ENCODE measurements at places on chromosomes 16 and 17.

- DNase-seq, result no peak
Measured at GRCh38 chr17:49217651-49218413, 7.3 kb downstream of the ABI3 start.

GRCh38 chr17:52035336-52035915 lies 123.1 kb downstream of the CA10 start:
- no peak for DNase-seq

DNA sequence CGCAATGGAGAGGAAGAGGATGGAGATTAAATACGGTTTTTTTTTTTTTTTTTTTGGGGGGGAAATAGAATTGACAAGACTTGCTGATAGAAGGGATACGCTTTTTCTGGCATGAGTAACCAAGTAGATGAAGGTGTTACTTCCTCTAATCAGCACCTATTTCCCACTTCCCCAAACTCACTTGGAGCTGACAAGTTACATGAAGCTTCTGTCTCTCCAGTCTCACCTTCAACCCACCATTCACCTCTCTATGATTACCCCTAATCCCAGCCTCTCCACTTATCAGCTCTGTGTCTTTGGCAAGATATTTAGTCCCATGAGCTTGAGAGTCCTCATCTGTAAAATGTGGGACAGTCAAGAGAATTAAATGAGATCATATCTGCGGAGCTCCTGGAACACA lies 185.9 kb upstream of the HS3ST3A1 start:
- no peak for DNase-seq

DNA sequence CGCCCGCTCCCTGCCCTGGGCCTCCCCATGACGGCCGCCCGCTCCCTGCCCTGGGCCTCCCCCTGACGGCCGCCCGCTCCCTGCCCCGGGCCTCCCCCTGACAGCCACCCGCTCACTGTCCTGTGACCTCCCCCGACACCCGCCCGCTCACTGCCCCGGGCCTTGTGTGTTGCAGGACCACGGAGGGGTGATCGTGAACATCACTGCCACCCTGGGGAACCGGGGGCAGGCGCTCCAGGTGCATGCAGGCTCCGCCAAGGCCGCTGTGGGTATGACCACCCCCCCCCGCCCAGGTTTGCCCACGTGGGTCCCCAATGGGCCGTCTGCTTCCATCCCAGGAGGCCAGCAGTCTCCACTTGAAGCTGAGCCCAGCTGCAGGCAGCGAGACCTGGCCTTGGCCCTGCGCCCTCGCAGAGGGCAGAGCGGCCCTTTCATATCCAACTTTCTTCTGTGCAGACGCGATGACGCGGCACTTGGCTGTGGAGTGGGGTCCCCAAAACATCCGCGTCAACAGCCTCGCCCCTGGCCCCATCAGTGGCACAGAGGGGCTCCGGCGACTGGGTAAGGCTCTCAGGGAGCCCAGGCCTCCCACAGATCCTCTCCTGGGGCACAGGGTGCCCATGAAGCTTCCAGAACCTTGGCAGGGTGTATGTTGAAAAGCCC lies 9.0 kb downstream of the DECR2 start:
- no peak for DNase-seq

DNA sequence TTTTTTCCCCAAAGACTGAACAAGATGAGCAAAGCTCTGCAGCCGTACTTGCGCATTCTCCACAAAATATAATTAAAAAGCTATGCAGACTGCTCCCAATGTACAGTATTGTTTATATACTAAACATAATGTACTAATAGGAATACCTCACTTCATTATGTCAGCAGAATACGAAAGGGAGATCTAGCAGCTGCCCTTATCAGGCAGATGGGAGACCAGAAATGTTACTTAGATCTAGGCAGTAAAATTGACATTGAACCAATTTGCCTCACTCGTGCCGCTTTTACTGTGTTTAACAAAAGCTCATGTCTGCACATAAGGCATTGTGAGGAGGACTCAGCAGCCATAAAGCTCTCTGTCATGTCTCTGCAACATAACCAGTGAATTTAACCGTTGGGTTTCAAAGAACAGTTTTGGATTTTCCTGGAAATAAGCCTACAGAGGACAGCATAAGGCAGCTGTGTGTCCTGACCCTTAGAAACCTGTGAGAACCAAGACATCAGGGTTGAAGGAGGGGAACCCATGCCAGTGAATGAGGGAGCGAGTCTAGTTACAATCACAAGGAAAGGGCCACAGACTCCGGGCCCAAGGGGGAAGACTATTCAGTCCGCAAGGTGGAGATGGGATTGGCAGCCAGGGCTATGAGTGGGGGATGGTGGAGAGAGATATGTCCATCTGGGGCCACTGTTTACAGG lies 71.4 kb downstream of the GNAO1 start:
- DNase-seq, result no peak

- DNase-seq, result no peak
Measured at GRCh38 chr16:3755249-3755648, 37.9 kb upstream of the TRAP1 start.

DNA sequence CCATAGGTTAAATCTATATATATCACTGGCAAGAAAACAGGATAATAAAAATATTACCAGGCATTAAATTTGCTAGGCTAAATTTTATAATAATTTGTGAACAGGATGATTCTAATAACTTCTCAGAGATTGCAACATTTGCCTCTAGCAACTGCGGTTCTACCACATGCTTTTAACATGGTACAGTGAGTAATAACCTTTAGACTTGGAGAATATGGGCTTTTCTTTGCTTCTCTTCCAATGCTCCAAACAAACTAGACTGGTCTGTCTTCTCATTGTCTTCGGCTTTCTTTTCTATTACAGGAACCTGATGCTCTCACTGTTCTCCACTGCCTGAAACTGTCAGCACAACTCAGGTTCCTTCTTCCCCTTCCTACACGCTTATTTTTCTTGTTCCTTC lies 80.6 kb downstream of the CA4 start:
- no peak for DNase-seq

DNA sequence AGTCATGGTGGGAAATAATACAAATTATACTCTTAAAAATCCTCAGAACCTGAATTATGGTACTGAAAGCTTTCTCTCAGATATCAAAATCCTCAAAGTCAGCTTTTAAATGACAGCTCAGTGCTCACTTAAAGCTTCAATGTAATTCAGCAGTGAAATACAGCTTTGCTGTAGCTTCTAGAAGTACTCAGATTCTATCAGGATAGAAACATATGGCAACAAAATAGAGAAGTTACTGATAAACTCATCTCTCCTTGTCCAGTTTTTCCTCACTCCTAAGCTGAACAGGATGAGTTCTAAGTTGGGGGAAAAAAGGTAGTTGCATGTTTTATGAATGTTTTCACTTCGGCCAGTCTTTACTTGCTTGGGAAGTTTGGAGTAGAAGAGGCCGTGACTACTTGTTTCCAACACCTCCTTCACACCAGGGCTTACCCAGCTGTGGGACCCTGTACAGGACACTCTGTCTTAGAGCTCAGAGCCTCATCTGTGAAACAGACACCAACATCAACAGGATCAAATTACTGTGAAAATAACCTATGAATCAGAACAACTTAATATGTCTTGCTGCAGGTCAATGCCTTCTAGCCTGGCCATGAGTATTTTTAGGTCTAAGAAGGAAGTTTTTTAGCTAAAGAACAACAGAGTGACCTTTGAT lies 30.2 kb downstream of the OGFOD1 start:
- no peak for DNase-seq

GRCh38 chr16:26019381-26020242 lies 327.9 kb downstream of the HS3ST4 start:
- DNase-seq, result no peak

DNA sequence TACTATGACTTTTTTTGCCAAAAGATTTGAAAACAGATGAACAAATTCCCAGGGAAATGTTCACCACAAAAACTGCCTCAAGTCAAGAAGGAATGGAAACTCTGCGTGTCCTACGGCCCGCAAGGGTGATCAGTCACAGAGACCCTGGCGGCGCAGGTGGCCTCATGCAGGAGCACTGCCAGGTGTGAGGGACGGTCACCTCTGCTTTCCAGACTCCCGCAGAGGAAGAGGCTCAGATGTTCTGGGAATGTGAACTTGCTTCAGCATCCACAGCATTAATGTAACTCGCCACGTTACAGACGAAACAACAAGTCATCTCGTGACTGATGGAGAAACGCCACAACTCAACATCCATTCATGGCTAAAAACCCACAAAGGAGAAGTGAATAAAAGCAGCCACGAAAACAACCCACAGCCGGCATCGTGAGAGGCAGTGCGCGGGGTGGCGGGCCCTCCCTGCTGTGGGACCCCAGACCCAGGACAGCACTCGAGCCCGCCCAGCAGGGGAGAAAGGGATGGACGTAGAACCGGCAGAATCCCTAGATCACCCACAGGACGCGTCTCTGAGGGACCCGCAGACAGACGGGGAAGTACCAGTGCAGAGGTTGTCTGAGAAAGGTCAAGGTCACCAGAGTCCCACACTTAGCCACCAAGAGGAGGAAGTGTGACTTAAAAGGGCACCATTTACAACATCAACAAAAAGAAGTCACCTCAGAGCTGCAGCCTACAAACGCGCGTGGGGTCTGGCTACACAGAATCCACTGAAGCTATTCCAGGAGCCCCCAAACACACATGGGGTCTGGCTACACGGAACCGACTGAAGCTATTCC lies 76.9 kb upstream of the GNG13 start:
- no peak for DNase-seq

GRCh38 chr16:10466861-10467260 lies 81.0 kb downstream of the ATF7IP2 start:
- DNase-seq, result no peak
